ENCODE measurements at places on chromosomes 16 and 17.

- DNase-seq = no peak
These were observed 24.9 kb downstream of the USP31 start for GRCh38 chr16:23124315-23124714.

DNA sequence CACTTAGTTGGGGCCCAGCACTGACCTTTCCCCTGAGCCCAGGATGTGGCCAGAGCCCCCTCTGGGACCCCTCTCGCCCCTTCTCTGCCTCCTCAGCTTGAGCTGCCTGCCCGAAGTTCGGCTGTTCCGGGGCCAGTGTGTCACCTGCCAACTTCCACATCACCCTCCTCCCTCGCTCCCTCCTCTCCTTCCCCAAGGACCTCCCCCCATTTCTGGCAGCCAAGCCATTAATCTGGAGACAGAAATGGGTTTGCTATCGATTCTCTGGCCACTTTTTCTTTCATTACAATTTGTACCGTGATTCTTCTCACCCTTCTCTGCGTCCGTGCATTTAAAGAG lies 8.8 kb upstream of the ADAM11 start:
- no peak for DNase-seq

DNA sequence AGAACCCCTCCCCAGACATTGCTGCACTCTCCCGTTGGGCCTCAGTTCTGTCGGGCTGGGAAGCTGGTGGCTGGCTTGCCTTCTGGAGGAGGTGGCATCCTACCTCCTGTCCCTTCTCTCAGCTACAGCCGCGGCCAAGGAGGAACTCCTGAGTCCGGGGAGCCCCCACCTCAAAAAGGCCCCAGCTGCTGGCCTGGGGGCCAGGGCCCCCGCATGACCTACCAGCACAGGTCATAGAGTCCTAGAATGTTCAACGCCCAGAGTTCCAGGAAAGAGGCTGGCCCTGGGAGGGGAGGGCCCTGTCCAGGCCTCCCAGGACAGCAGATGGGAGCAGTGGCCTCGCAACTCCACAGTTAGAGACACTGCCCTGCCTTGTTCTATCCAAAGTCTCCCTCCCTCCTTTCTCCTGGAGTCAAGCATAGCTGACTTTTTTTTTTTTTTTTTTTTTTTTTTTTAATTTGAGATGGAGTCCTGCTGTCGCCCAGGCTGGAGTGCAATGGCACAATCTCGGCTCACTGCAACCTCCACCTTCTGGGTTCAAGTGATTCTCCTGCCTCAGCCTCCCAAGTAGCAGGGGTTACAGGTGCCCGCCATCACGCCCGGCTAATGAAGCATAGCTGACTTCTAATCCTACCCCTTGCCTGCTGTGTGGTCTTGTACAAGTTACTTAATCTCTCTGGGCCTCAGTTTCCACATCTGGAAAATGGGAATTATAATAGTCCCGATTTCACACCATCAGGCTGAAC lies 7.1 kb downstream of the CARHSP1 start:
- no peak for DNase-seq

DNA sequence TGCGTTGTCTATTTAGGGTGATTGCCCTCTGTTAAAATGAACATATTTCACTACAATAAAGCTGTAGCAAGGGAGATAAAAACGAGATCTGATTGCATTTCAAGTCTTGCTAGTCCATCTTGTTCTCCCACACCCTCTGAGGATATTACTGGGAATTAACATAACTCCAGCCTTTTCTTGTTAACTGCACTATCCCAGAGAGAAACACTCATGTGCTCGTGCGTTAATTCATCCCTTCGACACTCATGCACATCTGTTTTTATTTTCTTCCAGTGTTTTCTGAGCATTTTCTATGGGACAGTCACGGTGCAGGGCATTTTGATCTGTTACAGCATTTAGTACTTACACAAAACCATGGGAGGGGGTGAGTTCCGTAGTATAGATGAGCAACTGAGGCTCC lies 202.1 kb downstream of the CYLD start:
- DNase-seq = no peak

DNA sequence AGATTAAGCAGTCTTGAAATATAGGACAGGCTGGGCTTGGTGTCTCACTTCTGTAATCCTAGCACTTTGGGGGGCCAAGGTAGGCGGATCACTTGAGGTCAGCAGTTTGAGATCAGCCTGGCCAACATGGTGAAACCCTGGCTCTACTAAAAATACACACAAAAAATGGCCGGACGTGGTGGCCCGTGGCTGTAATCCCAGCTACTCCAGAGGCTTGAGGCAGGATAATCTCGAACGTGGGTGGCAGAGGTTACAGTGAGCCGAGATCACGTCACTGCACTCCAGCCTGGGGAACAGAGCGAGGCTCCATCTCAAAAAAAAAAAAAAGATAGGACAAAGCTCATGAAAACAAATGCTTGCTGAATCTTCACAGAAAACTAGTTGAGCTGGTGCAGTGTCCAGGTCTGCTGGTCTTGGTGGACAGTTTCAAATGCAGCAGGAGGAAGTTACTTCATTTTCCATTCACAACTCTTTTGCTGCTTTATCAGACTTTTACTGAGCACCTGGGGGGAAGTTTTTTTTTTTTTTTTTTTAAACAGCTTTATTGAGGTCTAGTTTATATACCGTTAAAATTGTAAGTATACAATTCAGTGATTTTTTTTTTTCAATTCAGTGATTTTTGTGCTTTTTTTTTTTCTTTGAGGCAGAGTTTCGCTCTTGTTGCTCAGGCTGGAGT lies 45.2 kb downstream of the SNX29 start:
- DNase-seq = no peak

GRCh38 chr16:17451843-17452242 lies 18.9 kb downstream of the XYLT1 start:
- no peak for DNase-seq

DNA sequence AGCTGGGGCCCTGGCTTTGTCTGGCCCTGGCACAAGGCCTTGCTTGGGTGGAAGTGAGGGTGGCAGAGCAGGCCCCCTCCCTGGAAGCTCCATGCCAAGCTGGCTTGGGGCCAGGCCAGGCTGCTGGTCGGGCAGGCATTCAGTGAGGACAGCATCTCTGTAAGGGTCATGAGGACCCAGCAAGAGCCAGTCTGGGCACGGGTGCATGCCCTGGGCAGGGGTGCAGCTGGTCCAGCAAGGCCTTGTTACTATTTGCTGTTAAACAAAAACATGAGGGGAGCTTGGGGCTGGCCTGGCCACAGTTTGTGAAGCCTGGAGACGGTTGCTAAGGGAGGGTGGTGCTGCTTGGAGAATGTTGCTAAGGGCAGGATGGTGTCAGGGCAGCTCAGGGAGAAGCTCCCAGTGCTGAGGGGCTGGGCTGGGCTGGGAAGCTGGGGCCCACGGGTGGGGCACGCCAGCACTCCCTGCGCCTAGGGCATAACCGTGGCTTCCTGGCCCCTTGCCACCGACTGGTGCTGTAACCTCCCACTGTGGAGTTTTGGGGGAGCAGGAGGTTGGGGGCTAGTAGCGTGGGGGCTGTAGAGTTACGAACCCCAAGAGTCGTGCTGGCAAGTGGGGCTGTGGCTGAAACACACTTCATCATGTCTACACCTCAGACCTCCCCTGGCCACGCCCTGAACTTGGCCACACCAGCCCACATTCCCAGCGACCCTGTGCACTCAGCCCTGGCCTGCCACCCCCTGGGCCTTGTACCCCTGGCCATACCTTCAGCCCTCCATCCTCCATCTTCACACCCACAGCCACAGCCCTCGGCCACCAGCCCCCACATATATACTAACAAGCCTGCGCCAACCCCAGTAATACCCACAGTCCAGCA lies 1.6 kb downstream of the TPPP3 start:
- DNase-seq = peak; percentile 79

DNA sequence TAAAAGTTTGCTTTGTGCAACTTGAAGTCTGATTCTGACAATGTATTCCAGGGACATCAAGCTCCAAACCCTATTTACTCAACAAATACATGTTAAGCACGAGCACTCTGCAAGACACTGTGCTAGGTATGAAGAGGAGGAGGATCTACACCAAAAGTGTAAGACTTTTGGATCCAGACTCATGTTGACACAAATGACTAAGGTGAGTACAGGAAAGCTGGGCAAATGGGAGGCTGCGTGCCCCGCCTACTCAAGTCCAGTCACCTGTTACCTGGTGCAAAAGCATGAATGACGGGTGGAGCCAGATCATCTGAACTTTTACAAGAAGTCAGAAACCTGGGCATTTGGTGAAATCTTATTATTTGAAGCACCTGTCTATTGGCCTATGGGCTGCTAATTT lies 120.7 kb downstream of the ABCC12 start:
- DNase-seq = no peak

DNA sequence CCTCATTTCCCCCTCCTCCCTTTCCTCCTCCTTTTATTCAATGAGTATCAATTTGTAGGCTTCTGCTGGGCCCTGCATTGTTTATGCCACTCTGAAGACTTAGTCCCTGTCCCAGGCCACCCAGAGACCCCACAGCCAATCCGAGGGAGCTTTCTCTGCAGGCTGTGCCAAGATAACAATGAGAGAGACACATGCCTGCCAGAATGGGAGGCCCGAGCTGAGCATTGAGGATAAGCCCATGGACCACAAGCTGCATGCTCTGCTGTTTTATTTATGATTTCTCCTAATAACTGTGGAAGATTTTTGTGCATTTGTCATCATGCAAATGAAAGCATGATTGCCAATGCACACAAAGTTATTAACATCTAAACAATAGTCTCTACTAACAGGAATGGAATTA lies 3.0 kb downstream of the RCVRN start:
- peak; percentile 66 for DNase-seq

DNA sequence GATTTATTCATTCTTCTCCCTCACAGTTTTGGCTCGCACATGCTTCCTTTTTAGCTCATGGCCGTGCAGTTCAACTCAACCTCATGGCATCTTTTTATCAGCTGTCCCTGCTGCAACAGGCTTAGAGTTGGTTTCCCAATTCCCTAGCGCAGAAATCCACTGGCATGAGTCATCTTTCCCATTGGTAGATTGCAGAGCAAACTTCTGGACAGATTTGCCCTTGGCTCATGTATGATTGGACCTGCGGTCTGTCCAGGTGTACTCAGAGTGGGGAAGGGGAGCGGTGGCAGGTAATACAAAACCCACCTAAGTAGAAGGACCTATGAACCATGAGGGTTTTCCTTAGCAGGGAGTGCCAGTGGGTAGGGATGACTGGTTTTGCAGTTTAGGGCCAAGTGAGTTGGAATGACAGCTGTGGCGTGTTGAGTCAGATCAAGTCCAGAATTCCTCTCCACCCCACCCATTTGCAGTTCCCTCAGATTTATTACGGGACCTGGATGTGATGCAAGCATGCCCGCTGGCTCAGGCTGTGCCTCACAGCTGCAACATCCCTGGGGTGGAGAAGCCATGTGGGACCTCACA lies 584.7 kb downstream of the WWOX start:
- DNase-seq = no peak

GRCh38 chr16:2364638-2365210 lies 24.2 kb upstream of the ABCA3 start:
- no peak for DNase-seq

- DNase-seq = no peak
These were observed 6.7 kb downstream of the SDR42E1 start for GRCh38 chr16:82004601-82005000.

- no peak for DNase-seq
These were observed 10.9 kb downstream of the CTRB2 start for GRCh38 chr16:75195811-75196790.

DNA sequence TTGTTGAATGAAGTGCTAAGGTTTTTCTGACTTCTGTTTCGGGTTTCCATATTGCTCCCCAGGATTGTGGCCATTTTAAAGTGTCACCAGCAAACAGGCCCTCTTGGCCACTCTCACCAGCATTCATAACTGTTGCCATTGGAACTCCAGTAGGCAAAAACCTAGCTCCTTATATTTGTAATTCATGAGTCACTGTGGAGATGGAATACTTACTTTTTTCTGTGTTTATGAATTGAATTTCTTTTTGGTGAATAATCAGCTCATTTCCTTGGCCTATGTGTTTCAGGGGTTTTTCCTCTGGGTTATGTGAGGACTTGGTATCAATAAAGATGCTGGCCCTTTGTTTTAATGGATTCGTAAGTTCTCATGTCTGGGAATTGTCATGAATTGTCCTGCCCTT lies 255.1 kb downstream of the SNX29 start:
- DNase-seq = no peak

GRCh38 chr16:1036166-1036565 lies 36.4 kb upstream of the SSTR5 start:
- DNase-seq = no peak

- DNase-seq = no peak
These were observed 207.4 kb upstream of the WSB1 start for GRCh38 chr17:27086526-27086925.

DNA sequence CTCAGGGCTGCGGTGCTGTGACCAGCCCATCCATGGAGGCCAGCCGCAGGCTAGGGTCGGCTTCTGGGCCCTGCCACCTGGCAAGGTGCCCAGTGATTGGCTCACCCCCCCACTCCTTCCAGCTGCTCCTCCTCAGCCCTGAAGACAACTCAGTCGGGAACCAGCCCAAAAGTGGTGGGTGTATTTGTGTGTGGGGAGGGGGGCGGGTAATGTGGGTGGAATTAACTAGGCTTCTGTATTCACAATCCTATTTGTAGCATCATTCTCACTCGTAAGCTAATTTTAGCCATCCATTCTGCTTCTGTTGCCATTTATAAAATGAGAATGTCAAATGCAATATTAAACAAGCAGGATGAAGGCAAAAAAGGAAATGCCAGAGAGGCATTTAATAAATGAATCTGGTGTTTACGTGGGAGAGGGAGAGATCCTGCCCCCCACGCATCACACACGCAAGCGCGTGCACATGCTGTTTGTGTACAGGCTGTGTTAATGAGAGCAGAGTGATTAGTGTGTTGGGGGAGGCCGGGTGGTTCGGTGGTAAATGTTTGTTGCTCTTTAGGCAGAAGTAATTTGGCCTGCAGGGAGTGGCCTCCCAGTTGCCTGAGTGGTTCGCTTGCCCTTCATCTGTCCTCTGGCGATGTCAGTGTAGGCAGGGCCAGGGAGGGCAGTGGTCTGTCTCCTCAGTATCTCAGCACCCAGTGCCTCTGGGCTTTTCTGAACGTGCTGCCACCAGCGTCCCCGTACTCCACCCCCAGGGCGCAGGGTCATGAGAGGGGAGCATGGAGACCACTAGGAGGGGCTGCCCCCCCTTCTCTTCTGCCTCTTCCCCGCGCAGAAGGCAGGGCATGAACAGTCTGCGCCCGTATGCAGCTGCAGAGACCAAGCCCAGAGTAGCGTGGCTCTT lies 140.1 kb downstream of the CCDC182 start:
- DNase-seq = no peak

- no peak for DNase-seq
These were observed 16.0 kb downstream of the NPTX1 start for GRCh38 chr17:80460429-80460834.

GRCh38 chr16:82681592-82681991 lies 54.8 kb downstream of the CDH13 start:
- DNase-seq = no peak

DNA sequence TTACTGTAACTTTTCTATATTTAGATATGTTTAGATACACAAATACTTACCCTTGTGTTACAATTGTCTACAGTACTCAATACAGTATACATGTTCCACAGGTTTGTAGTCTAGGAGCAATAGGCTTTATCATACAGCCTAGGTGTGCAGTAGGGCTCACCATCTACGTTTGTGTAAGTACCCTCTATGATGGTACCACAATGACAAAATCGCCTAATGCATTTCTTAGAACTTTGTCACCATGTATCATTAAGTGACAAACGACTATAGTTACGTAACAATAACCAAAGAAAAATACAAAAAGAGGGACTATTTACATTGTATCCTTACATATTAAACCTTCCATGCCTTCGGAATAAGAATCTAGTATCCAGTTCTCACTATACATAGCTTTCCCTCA lies 8.0 kb downstream of the STAT5B start:
- no peak for DNase-seq

GRCh38 chr16:80680046-80680445 lies 124.4 kb downstream of the CDYL2 start:
- DNase-seq = no peak

All from brain (organoid and tissue), 16 donors.